ENCODE measurements at places on chromosomes 2 and 18.

DNA sequence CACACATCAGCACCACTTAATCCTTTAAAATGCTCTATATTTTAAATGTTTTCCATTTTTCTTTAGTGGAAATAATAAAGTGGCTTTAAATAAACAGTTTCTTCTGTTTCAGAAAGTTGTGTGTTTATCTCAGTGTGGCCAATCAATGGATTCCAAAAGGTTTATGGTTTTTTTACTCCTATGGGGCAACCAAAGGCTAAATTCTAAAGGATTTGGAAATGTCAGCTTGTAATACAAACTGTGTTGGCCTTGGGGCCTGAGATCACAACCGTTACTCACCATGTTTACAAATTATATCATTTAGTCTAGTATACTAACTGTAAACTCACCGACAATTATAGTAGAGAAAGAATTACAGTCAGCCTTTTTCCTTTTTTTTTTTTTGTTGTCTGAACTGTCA lies 827.2 kb downstream of the EPHA4 start:
- DNase-seq, result no peak

DNA sequence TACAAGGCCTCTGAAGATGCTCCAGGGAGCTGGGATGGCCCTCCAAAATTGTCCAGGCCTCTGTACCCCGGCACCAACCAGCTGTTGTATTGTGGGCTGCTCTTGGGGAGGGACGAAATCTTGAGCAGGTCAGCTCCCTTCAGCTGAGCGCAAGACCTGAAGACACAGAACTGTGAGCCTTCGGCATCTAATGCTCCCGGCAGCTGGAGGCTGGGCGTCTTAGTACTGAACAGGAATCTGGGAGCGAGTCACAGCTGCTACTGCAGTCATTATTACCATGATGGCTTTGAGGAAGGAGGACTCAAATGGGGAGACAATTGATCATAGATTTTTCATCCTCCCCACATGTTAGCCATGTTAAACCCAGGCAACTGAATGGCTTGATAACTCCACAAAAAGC lies 83.0 kb upstream of the LTBP1 start:
- DNase-seq, result no peak

GRCh38 chr2:160225722-160226121 lies 25.6 kb upstream of the ITGB6 start:
- no peak for DNase-seq

GRCh38 chr18:24470022-24470618 lies 9.7 kb downstream of the HRH4 start:
- no peak for DNase-seq

GRCh38 chr2:134777593-134777992 lies 58.8 kb upstream of the TMEM163 start:
- DNase-seq, result no peak

DNA sequence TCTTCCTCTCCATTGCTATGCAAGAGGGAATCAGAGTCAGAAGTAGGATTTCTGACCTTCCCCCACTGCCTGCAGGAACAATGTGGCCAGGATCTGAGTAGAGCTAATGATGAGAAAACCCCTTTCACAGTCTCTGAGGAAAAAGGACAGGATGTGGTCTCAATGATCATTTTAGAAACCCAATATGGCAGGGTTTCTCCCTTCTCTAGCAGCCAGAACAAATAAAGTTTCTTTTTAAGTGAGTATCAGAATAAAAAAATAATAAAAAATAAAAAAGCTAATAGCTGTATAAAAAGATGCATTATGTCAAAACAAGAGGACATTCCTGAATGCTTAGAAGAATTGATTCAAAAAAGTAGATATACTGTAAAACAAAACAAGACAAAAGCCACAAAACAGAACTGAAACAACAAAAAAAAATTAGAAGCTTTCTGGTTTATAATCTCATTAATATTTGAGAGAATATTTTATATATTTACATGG lies 1124.9 kb upstream of the ZEB2 start:
- DNase-seq, result no peak

GRCh38 chr18:9092665-9093064 lies 9.8 kb upstream of the NDUFV2 start:
- no peak for DNase-seq

- DNase-seq, result no peak
Measured at GRCh38 chr2:85053802-85054201, 79.4 kb upstream of the TCF7L1 start.
